Upper lobe of left lung (tissue), 6 donors: ENCODE measurements at places on chromosomes 4 and X. TPM values are rescaled to one million over a fixed set of nuclear protein-coding genes. Genes with fewer than 3 reads are reported as not detected.

DNA sequence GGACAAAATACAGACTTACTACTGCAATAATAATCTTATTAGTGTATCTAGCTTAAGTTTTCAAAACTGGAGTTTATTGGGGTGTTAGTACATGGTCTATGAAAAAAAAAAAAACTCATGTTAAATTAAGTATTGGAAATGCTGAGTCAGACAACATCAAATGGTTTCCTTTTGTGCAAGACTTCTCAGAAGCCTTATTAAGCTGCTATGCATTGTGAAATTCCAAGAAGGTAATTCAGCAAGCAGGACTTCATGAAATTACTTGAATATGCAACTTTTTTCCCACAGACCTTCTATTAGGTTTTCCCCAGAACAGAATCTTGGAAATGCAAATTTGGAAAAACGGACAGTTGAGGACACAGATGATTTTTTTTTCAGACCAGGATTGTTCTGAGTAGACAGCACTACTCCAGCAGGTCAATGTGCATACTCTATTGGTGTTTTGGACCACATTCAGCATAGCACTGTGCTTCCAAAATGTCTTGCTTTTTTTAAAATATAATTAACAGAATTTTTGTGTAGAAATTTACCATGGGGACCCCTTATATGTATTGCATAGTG, 568.8 kb upstream of the TENM3 start:
- H3K4me3 ChIP-seq: no peak overlapping the region
- H3K27ac ChIP-seq: no peak overlapping the region
- no peaks in the 10 kb centered on the region for H3K36me3 ChIP-seq
- DNase-seq: no peak

- no peaks in the 10 kb centered on the region for H3K27me3 ChIP-seq
- peaks cover 14% of the 10 kb centered on the region for H3K4me1 ChIP-seq
- no peak overlapping the region for H3K27ac ChIP-seq
- no peak overlapping the region for H3K4me3 ChIP-seq
Observed at GRCh38 chrX:133609166-133609565, 193.9 kb upstream of the GPC4 start.

DNA sequence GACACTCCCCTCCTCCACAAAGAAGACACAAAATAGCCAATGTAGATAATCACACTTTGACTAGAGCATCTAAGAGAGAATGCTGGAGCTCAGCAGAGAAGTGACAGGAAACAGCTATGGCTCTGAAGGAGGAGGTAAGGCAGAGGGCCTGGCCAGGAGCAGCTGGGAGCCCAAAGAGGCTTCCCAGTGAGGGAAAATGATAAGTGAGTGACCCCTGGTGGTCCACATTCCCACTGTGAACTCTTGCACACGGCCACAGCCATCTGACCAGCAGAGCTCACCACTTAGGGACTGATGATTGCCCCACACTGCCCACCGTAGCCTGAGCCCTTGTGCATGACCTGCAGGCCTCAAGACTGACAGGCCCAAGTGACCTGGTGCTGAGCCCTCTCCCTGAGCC, 162.7 kb upstream of the GALNTL6 start:
- no peaks in the 10 kb centered on the region for H3K27me3 ChIP-seq
- H3K36me3 ChIP-seq: no peaks in the 10 kb centered on the region
- DNase-seq: no peak
- no peaks in the 10 kb centered on the region for H3K4me1 ChIP-seq
- H3K27ac ChIP-seq: no peak overlapping the region

- no peaks in the 10 kb centered on the region for H3K36me3 ChIP-seq
- no peak overlapping the region for H3K27ac ChIP-seq
- no peak for DNase-seq
- H3K27me3 ChIP-seq: no peaks in the 10 kb centered on the region
Observed at GRCh38 chr4:182776376-182777105, 140.6 kb downstream of the DCTD start.

DNA sequence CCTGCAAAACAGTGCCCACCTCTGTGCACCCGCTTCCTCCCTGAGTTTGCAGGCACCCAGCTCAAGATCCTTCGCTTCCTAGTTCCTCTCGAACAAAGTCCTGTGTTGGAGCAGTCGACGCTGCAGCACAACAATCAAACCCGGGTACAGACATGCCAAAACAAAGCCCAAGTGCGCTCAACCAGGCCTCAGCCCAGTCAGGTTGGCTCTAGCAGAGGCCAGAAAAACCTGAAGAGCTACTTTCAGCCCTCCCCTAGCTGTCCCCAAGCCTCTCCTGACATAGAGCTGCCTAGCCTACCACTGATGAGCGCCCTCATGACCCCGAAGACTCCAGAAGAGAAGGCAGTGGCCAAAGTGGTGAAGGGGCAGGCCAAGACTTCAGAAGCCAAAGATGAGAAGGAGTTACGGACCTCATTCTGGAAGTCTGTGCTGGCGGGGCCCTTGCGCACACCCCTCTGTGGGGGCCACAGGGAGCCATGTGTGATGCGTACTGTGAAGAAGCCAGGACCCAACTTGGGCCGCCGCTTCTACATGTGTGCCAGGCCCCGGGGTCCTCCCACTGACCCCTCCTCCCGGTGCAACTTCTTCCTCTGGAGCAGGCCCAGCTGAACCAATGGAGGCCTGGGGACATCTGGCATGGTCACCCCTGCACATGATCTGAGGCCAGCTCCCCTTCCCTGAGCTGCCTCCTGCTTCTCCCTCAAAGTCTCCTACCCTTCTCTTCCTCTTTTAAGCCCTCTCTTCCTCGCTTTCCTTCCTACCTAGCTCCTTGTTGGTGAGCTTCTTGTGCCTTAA, 6.9 kb downstream of the APEX2 start:
- no peaks in the 10 kb centered on the region for H3K27me3 ChIP-seq
- H3K36me3 ChIP-seq: peaks cover 43% of the 10 kb centered on the region
- H3K27ac ChIP-seq: no peak overlapping the region
- no peaks in the 10 kb centered on the region for H3K4me1 ChIP-seq
- H3K4me3 ChIP-seq: no peak overlapping the region

DNA sequence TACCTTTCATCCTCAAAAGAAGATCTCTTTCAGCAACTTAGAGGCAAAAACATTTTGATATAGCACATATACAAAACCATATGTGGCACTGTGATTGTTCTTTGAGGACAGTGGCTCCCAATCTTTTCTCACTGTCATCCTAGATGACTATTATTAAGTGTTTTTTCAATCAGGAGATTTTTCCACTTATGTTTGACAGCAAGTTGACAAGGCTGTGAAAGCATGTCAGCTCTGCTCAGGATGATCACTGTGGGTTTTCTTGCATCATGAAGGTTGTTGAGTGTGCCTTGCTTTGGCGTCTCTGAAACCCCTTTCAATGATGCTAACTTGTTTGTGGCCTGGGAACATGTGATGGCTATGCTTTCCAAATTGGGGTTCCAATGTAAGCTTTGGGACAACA, 20.2 kb upstream of the NSUN7 start:
- no peaks in the 10 kb centered on the region for H3K36me3 ChIP-seq
- H3K27ac ChIP-seq: no peak overlapping the region
- no peaks in the 10 kb centered on the region for H3K27me3 ChIP-seq
- H3K4me3 ChIP-seq: no peak overlapping the region

DNA sequence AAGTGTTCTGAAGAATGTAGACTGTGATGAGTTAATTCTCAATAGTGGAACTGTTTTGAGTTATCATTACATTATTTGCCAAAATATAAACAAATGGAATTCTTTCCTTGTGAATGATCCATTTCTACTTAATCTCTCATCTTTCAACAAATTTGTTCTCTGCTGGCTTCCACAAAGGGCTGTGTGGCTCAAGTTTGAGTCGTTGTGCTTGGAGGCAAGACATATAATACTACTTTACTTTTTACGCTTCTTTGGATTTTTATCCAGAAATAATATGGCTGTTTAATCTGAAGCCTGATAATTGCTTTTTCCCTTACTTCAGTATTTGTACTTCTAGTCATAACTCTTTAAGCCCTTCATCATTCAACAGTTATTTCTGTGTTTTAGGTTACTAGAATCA, 169.5 kb downstream of the ARHGAP10 start:
- no peak overlapping the region for H3K4me3 ChIP-seq
- no peak overlapping the region for H3K27ac ChIP-seq
- H3K4me1 ChIP-seq: no peaks in the 10 kb centered on the region

DNA sequence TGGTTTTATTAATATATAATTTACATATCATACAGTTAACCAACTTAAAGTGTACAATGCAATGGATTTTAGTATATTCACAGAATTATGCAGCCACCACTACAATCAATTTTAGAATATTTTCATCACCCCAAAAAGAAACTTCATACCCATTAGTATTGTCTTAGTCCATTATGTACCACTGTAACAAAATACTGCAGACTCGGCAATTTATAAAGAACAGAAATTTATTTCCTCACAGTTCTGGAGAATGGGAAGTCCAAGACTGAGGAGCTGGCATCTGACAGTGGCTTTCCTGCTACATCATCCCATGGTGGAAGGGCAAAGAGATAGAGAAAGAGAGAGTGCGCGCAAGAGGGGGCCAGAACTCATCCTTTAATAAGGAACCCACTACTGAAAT, 8.9 kb upstream of the ZCCHC13 start:
- no peaks in the 10 kb centered on the region for H3K36me3 ChIP-seq
- no peaks in the 10 kb centered on the region for H3K4me1 ChIP-seq
- H3K4me3 ChIP-seq: no peak overlapping the region
- DNase-seq: no peak
- H3K27ac ChIP-seq: no peak overlapping the region

- H3K27me3 ChIP-seq: no peaks in the 10 kb centered on the region
- no peaks in the 10 kb centered on the region for H3K4me1 ChIP-seq
- no peak overlapping the region for H3K27ac ChIP-seq
- no peak overlapping the region for H3K4me3 ChIP-seq
- H3K36me3 ChIP-seq: no peaks in the 10 kb centered on the region
Observed at GRCh38 chr4:10667701-10668326, 16.8 kb downstream of the CLNK start.

DNA sequence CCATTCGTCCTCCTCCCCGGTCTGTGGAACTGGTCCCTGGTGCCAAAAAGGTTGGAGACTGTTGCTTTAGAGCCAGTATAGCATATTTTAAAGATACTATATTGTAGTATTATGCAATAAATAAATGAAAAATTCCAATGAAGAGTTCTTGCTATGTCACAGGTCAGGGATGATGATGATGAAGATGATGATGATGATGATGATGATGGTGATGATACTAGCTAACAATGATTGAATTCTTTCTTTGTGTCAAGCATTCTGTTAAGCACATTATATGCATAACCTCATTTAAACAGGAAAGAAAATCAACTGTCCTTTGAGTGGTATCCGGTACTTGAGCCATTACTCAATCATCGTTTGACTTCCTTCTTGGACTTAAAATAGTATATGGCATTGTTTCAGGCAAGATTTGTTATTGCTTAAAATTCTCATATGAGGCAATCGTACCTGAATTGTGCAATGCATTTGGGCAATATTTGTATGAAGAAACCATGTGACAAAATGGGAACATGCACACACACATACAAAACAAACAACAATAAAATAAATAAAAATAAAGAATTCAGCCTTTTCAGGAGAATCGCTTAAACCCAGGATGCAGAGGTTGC, 22.8 kb upstream of the TLR2 start:
- no peaks in the 10 kb centered on the region for H3K36me3 ChIP-seq
- H3K4me3 ChIP-seq: no peak overlapping the region
- DNase-seq: no peak
- no peaks in the 10 kb centered on the region for H3K27me3 ChIP-seq

DNA sequence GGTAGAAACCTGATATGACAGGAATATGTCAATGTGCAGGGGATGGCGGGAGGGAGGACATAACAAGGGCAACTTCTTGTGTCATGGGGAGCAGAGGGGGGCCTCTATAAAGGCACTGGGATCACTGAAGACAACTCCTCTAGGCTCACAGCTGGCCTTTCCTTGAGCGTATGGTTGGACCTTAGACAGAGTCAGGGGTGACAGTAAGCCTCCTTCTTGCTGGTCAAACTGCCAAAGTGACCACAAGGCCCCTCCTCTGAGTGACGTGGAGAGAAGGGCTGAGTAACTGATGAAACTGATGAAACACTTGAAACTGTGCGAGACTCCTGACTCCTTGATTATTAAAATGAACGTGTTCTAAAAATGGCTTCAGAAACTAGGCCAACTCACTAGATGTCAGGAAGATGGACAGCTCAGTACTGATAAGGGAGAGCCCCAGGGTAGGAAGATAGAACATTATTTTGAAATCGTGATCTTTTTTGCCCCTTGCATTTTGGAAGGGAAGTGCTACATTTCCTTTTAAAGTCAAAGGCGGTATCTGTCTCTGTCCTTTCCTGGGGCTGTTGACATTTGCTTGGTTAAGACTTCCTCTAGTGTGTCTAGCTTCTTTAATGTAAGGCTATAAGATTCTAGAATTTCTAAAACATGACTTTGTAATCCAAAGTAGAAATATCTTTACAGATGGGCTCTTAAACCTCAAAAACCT, 1.6 kb downstream of the RAB33A start:
- peaks cover 3% of the 10 kb centered on the region for H3K4me1 ChIP-seq
- H3K27ac ChIP-seq: peak overlapping the region; percentile 79
- no peaks in the 10 kb centered on the region for H3K36me3 ChIP-seq

GRCh38 chrX:37989304-37989703, 17.0 kb upstream of the SYTL5 start:
- H3K27ac ChIP-seq: no peak overlapping the region
- H3K27me3 ChIP-seq: no peaks in the 10 kb centered on the region
- H3K36me3 ChIP-seq: no peaks in the 10 kb centered on the region
- no peak for DNase-seq
- no peak overlapping the region for H3K4me3 ChIP-seq
- no peaks in the 10 kb centered on the region for H3K4me1 ChIP-seq

DNA sequence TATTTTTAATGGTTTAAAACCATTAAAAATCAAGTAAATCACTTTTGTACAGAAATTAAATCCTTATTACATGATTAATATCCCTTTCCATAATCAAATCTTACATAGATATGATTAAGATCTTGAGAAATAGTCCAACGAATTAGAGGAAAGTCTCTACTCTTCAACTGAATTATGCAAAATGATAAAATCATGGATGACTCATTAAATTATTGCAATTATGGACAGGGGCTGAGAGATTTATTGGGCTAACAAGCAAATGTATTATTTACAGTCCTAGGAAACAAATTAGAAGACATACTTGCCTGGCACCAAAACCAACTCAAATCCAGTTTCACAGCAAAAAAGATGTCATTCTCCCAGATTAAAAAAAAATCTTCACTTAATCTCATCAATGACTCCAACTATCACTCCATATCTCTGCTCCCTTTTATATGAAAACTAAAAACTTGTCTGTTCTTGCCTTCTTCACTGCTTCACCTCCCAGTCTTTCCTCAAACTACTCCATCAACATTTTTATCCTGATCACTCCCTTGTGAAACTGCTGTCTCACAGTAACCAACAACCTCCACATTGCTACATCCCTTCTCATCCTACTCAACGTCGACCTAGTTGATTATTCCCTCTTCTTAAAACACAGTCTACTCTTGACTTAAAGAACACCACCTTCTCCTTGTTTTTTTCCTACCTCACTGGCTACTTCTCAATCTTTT, 18.4 kb upstream of the DDX60 start:
- no peak overlapping the region for H3K4me3 ChIP-seq
- no peaks in the 10 kb centered on the region for H3K36me3 ChIP-seq
- no peak overlapping the region for H3K27ac ChIP-seq
- no peak for DNase-seq

GRCh38 chr4:65624651-65625050, 45.6 kb downstream of the EPHA5 start:
- H3K36me3 ChIP-seq: no peaks in the 10 kb centered on the region
- no peak overlapping the region for H3K4me3 ChIP-seq
- H3K27me3 ChIP-seq: no peaks in the 10 kb centered on the region
- no peak overlapping the region for H3K27ac ChIP-seq
- no peaks in the 10 kb centered on the region for H3K4me1 ChIP-seq

Gene RASL11B
- 2.1 TPM for total RNA-seq

Gene MAGEA11
- total RNA-seq: not detected

Gene ZNF718
- 15.7 TPM for total RNA-seq

Gene CLDN34
- total RNA-seq: 0.29 TPM

Gene MAGEA4
- not detected for total RNA-seq

Gene ASB9
- 6.2 TPM for total RNA-seq

Gene VSIG4
- 318 TPM for total RNA-seq

Gene LNX1
- 7.3 TPM for total RNA-seq

Gene CYLC1
- not detected for total RNA-seq
